ENCODE measurements at places on chromosomes 7 and 10. TPM values are rescaled to one million over a fixed set of nuclear protein-coding genes. Genes with fewer than 3 reads are reported as not detected.

Gene FRA10AC1
- polyA plus RNA-seq: 65.1 TPM

GRCh38 chr7:55325371-55325792, 39.8 kb upstream of the LANCL2 start:
- DNase-seq: peak; percentile 60

DNA sequence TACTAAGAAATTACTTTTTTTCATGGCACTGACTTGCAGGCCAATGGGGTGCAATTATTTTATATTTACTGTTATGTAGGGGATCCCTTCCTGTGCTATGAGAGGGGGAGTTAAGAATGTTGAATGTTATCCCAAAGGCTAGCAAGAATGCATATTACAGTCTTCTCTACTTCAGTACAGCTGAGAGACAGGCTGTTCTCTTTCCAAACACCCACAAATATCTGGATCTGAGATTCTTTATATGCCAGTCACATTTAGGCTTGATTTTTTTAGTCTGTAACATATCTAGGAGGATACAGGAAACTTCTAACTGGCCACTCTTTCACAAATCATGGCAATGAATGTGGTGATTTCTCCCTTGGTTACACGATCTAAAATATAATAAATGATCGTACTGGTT, 266.4 kb upstream of the FZD8 start:
- no peak for DNase-seq

Gene SUN3
- polyA plus RNA-seq: 0.37 TPM

- DNase-seq: no peak
Measured at GRCh38 chr10:97673736-97674525, 13.1 kb downstream of the AVPI1 start.

GRCh38 chr7:127612263-127612662, 5.7 kb downstream of the PAX4 start:
- no peak for DNase-seq

DNA sequence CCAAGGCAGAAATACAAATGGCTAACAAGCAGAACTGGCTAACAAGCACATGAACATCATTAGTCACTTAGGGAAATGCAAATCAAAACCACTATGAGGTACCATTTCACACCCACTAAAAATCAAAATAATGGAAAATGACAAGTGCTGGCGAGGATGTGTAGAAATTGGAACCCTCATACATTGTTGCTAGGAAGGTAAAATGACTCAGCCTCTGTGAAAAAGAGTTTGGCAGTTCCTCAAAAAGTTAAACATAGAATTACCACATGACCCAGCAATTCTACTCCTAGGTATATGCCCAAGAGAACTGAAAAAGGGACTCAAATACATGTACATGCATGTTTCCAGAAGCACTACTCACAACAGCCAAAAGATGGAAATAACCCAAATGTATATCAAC, 52.8 kb upstream of the ANAPC16 start:
- no peak for DNase-seq

DNA sequence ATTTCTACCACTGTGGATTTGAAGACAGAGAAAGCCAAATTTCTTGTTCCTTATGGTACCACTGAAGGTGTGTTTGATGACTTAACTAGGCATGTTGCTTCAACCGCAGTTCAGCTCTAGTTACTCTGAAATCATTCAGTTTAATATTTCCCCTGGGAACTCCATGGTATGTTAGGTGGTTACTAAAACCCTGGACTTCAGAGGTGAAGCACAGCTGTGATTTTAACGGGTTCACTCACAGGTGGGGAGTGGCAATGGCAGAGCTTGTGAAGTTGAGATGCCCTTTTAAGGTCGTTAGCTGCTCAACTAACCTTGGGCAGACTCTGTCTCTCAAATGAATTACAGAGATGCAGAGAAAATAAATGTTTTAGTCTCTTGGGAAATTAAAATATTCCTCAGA, 163.6 kb upstream of the PHYHIPL start:
- no peak for DNase-seq

Gene EGR2
- polyA plus RNA-seq: 0.85 TPM

Gene CALHM1
- 0.06 TPM for polyA plus RNA-seq

DNA sequence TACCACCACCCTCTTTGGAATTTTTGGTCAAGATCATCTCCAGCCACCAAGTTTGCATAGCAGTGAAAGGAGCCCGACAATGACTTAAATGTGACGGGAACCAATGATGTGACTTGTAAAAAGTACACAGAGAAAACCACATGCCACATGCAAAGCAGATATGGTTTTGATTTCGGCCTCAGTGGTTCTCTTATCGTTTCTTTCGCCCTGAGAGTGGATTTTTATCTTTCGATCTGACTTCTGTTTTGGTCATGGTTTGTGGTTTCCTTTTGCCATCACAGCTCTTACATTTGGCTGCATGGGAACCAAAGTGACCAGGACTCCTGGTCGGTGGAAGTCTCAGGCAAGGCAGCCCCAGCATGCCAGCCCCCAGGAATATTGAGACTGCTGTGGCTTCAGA, 31.5 kb downstream of the TCF7L2 start:
- no peak for DNase-seq

- DNase-seq: no peak
Measured at GRCh38 chr7:84877943-84878570, 308.8 kb downstream of the SEMA3D start.

- no peak for DNase-seq
Measured at GRCh38 chr10:51911723-51912122, 212.3 kb upstream of the CSTF2T start.

GRCh38 chr10:113177156-113177935, 227.3 kb downstream of the TCF7L2 start:
- no peak for DNase-seq

DNA sequence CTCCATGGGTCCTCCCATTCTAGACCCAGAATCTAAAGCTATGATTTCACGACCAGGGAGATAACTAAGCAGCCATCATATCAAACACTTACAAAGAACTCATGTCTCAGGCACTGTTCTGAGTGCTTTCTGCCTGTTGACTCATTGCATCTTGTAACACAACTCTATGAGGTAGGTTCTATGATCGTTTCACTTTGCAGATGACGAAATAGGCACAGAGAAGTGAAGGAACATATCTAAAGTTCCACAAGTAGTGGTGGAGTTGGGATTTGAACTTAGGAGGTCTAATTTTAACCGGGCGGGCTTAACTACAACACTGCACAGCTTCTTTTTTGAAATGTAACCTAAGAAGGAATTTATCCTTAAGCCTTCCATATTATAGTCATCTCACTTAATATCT, 2.9 kb downstream of the RBP4 start:
- DNase-seq: no peak

Gene SPDYE5
- 7.0 TPM for polyA plus RNA-seq

Gene SH2B2
- polyA plus RNA-seq: 2.6 TPM

GRCh38 chr7:73704640-73705550, 14.6 kb downstream of the STX1A start:
- DNase-seq: no peak

DNA sequence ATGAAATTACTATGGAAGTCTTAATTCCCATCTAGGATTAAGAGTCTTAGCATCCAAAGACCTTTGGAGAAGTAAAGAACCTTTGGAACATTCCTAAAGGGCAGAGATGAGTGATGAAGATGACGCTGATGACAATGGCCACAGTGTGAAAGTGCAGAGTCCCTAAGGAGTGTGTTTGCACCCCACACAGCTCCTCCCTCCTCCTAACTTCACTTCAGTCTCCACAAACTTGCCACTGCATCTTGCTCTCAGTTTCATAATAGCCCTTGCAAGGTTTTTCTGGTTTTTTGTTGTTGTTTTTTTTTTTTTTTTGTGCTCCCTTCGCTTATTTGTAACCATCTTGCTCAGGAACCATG, 117.5 kb upstream of the ANLN start:
- no peak for DNase-seq

- no peak for DNase-seq
Measured at GRCh38 chr7:27158436-27159265, 2.2 kb upstream of the HOXA7 start.

- no peak for DNase-seq
Measured at GRCh38 chr10:79354615-79355014, 7.3 kb downstream of the PPIF start.

GRCh38 chr10:88820748-88821401, 18.3 kb downstream of the LIPM start:
- DNase-seq: peak; percentile 85

DNA sequence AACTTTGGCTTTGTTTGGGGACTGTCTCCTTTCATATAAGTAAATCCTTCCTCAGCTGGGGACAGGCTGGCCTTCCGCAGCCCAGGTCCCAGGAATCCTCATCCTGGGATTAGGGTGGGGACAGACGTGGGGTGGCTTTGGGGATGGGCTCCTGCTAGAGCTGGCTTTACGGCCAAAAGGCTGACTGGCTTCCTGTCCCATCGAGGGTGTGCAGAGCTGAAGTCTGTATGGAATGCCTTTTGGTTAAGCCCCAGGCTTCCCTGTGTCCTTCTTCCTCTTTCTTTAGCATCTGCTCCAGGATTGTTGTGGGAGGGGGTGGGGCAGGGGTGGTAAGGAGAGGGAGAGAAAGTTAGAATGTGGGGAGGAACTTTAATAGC, 59.4 kb upstream of the AQP1 start:
- no peak for DNase-seq

- DNase-seq: no peak
Measured at GRCh38 chr7:47326220-47326619, 255.7 kb downstream of the TNS3 start.

GRCh38 chr10:51585742-51586141, 113.7 kb downstream of the CSTF2T start:
- DNase-seq: no peak

DNA sequence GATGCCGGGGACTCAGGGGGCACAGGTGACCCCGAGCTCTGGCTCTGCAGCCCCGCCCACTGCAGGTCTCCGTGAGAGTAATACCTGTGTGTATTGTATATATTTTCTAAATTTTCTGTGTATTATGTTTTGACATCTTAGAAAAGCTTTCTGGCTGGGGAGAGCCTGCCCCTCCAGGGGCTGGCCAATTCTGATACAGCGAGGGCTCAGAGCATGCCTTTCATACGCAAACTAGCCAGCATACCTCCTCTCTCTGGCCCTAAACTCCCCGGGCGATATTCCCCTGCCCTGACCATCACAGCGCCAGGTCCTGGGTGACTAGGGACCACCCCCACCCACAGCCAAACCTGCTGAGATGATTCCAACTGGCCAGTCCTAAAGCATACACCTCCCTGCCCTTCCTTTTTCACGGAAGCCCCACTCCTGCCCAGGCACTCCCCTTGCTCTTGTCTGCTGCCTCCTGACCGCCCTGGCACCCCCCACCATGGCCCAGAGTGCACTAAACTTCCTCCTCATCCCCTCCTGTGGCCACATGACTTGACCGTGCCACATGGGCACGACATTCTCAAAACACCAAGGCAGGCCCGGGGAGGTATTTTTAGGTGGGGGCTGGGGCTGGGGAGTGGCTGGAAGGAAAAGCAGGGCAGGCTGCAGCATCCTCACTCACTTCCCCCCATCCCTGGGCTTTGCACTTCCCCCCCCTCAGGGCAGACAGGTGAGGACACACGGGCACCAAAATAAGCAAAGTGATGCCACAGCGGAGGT, 61.5 kb downstream of the INSIG1 start:
- DNase-seq: no peak

Gene LGI1
- not detected for polyA plus RNA-seq

DNA sequence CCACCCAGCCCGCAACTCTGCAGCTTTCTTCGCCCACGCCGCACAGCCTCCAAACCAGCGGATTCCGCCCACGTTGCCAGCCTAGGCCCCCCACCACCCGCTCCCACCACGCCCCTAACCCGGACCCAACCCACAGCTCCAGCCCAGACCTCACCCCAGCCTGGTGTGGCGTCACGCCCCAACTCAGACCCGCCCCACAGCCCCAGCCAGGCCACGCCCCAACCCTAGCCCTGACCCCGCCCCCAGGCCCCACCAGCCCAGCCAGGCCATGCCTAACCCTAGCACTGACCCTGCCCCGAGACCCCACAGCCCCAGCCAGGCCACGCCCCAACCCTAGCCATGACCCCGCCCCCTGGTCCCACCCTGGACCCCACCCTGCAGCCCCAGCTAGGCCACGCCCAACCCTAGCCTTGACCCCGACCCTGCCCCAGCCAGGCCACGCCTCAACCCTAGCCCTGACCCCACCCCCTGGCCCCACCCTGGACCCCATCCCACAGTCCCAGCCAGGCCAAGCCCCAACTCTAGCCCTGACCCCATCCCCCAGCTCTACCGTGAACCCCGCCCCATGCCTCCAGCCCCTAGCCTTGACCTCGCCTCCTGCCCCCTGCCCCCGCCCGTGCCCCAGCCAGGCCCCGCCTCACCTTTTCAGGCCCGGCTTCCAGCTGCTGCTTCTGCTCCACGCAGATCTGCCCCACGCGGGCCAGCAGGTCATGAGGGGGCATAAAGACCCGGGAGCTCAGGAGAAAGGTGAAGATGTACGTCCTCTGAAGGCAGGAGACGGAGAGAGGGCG, 64.0 kb downstream of the RASGEF1A start:
- DNase-seq: no peak

DNA sequence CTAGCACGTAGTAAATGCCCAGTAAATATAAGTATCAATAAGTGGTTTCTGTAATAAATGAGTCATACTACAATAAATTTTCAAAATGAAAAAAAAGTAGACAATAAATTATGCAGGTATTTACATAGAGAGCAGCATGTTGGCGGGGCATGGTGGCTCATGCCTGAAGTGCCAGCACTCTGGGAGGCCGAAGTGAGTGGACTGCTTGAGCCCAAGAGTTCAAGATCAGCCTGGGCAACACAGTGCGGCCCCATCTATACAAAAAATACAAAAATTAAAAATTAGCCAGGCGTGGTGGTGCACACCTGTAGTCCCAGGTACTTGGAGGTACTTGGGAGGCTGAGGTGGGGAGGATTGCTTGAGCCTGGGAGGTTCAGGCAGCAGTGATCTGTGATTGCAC, 509.3 kb upstream of the KLF6 start:
- no peak for DNase-seq

DNA sequence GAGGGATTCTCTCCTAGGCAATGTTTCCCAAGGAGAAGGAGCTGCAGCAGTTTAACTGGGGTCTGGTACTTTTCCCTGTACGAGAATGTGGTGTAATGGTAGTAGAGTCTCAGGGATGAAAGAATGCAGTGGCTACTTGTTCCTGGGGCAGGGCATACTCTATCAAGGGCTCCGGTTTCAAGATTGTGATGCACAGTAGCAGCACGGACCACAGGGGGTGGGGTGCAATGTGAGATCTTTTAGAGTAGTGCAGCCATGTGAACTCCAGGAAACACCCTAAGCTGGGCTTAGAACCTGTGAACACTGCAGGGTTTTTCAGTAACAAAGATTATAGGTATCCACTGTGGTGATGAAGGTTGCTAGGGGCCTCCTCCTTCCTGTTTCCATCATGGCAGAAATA, 903.9 kb downstream of the NRG3 start:
- DNase-seq: no peak

Gene SRRT
- 144 TPM for polyA plus RNA-seq

Gene MDH2
- polyA plus RNA-seq: 119 TPM

DNA sequence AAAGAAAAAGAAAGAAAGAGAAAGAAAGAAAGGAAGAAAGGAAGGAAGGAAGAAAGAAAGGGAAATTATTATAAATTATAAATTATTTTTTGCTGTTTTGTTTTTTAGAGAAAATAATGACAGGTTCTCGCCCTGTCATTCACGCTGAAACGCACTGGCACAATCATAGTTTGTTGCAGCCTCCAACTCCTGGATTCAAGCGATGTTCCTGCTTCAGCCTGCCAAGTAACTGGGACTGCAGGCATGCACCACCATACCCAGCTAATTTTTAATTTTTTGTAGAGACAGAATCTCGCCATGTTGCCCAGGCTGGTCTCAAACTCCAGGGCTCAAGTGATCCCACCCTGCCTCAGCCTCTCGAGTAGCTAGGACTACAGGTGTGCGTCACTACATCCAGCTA, 21.6 kb downstream of the MMD2 start:
- DNase-seq: no peak

Data from right lung (tissue), 10 donors.